ENCODE measurements at places on chromosomes 7 and 10. TPM values are rescaled to one million over a fixed set of nuclear protein-coding genes. Genes with fewer than 3 reads are reported as not detected.

DNA sequence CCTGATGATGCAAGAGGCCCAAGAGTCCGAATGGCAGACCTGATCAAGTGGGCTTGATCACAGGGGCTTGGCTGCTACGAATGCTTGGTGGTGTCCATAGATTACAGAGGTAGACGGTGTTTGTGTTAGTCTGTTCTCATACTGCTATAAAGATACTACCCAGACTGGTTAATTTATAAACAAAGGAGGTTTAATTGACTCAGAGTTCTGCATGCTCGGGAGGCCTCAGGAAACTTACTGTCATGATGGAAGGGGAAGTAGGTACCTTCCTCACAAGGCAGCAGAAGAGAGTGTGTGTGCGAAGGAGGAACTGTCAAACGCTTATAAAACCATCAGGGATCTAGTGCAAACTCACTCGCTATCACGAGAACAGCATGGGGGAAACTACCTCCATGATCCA, 268.9 kb upstream of the KLF6 start:
- no peak for DNase-seq

GRCh38 chr7:107292591-107292990, 123.8 kb downstream of the HBP1 start:
- no peak for DNase-seq

Gene HOGA1
- 0.18 TPM for total RNA-seq

GRCh38 chr10:104122225-104123107, 495 bp downstream of the SFR1 start:
- DNase-seq, result no peak

DNA sequence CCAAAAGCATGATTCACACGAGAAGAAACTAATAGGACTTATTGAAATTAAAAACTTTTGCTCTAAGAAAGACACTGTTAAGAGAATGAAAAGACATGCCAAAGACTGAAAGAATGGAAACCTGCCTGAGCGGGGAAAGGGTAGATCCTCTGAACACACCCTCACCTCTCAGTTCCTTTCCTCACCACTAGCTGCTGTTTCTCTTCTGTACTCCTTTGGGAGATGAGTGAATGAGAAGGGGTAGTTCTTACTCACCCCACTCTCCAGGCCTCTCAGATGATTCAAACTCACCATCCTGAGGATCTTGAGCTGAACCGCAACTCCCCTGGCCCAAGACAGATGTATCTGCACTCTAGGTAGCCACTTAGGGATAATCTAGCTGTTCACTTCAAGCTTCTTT, 41.9 kb downstream of the IQUB start:
- DNase-seq, result no peak

Gene FOXI2
- not detected for total RNA-seq

GRCh38 chr7:40493609-40494051, 358.8 kb downstream of the SUGCT start:
- DNase-seq, result no peak

DNA sequence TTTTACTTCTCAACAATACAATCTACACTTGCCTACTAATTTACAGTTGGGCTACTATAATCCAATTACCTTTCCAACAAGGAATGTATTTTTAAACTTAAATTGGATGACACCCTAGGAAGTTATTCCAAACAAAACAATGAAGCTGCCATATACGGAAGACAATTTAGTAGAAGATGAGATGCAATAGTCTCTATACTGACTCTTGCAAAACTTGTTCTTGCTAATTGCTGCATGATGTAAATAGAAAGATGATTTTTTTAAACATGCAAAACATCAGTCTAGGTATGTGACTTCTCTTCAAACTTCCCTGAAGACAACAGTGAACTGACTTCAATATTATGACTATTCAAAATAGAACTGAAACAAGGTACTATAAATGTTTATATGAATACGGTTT, 17.6 kb downstream of the NT5C3A start:
- DNase-seq, result no peak

DNA sequence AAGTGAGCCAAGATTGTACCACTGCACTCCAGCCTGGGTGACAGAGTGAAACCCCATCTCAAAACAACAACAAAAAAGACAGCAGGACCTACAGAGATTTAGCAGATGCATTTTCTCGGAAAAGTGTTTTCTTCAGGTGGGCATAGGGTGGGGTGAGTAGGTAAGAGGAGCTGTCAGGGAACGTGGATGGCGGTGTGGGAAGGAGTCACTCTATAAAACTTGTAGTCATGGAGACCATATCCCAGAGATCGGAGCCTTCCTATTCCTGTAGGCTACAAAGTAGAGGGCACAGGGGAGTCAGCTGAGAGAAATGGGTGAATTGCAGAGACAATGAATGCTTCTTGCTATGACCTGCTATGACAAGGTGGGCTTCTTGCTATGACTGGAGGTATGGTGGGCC, 283.0 kb upstream of the FOXK1 start:
- no peak for DNase-seq

Gene IFT22
- 24.2 TPM for total RNA-seq

DNA sequence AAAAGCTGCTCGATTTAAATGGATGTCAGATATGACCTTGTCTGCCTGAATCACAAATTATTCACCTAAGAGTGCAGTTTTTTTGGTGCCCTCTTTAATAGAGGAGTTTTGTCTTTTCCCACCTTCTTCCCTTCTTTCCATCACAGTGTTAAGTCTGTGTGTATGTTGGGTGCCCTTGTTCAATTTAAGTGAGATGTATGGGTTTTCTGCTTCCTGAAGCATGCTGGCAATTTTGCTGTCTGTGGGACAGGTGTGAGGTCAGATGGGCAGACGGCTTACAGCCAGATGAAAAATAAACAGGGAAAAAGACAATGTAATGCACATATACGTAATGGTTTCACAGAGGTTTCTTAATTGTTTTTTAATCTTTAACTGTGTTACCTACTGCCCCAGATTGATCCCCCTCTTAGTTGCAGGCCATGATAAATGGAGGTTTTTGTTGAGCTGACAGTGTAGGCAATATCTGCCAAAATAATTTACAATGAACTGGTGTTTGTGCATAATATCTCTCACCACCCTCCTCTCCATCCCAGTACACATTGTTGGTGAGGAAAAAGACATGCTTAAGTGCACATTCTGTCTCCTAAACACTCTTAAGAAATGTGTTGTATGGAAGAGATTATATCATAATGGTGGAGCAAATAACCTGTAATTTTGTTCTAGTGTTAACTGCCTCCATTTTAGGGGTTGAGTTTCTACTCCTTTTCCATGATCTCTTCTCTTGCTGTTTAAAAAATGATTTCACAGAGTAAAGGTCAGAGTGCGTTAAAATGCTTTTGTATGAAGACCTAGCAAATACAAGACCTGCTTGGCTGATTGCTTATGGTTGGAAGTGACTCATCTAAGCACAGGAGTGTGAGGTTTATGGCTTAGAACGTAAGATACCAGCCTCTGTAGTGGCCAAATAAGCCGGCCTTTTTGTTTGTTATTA, 123.9 kb downstream of the LRRC4 start:
- peak; percentile 55 for DNase-seq

GRCh38 chr7:27295236-27295635, 52.6 kb downstream of the EVX1 start:
- DNase-seq, result no peak

DNA sequence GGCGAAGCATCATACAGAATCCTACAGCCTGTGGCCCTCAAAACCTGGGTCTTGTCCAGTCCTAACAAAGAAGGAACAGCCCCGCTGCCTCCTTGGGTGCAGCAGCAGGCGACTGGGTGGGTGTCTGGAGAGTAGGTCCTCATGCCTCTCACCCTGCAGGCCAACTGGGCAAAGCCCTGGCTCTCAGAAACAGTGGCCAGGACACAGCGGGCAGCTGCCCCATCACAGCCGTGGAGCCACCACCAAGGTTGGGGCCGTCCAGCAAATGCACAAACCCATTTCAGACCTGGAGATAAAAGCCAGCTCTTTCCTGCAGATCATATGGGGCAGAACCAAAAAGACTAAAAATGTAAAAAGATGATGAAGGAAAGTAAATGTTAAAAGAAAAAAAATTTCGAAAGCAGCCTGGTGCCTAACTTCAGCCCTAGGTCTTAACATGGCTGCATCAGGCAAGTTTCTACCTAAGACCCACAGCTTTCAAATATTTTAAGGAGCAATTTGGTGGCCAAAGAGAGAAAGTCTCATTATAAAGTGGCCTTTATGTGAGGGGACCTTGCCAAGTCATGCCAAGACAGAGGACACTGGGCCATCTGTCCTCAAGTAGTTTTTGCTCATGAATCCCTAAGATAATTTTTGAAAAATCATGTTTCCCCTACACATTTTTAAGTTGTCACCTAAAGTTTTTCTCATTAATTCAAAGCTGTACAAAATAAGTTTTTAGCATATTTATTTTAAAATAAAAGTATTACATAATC, 142.1 kb downstream of the PAXIP1 start:
- DNase-seq, result no peak

DNA sequence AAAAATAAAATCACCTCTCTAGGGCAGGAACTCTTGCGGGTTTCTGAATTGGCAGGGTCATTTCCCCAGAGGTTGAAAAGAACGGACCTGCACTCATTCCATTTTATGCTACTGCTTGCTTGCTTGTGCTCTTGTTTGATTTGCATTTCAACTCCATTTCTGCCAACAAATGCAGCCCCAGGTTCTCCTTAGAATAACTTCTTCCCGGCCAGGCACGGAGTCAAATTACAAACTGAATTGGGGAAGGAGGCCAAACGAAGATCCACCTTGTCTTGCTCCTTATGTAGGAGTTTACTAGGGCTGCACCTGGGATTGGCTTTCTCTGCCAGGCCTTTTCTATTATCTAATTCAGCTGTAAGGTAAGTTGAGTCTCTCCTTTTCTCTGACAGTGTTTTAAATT, 79.6 kb downstream of the HGF start:
- no peak for DNase-seq

DNA sequence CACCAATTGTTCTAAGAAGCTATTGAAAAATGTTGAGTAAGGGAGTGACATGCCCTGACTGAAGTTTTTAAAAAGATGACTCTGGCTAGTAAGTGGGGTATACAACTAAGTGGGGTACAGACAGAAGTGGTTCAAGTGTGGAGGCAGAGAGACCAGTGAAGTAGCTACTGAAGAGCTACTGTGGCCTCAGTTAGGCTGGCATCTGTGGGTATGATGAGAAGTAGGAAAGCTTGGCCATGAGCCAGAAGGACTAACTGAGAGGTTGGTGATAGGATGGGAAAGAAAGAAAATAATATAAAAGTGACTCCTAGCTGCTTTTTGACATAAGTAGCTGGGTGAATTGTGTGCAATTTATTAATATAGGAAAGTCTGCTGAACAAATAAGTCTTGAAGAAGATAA, 176.6 kb downstream of the SEMA3D start:
- DNase-seq, result no peak

GRCh38 chr10:105413997-105414396, 772.9 kb downstream of the SORCS3 start:
- DNase-seq, result no peak

- no peak for DNase-seq
Measured at GRCh38 chr7:133115596-133115995, 33.7 kb upstream of the CHCHD3 start.

Gene MMD2
- total RNA-seq, result not detected

Gene METTL27
- 1.0 TPM for total RNA-seq

Gene HOXA9
- total RNA-seq, result 0.18 TPM

DNA sequence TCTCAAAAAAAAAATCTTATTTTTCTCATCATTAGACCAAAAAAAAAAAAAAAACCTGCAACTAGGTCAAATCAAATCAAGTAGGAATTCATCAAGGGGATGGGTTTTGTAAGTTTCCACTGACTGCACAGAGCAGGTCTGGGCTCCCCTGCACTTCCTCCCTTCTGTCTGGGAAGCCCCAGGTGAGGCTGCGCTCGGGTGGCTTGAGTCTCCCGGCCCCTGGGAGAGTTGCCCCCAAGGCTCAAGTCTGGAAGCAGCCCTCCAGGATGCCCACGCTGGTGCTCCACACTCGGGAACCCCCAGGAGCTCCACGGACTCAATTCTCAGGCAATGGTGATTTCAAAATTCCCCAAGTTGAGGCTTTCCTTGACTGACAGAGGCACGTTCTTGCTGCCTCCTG, 41.7 kb upstream of the RBM33 start:
- DNase-seq, result no peak

Gene CFAP69
- 1.8 TPM for total RNA-seq

DNA sequence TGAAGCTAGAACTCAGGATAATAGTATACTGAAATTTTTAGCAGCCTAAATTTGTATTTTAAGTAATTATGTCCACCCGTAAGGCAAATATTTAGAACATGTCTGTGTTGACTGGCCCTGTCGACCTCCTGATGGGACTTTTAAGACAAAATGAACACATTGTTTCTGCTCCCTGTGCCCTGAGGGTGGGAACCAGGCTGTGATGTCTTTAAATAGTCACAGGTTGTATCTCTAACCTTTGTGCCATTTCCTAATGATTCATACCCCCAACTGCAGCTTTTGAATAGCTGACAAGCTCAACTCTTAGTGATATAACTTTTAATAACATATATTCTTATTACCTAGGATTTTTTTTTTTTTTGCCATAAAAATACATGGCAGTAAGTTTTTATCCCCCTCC, 494.9 kb upstream of the AKR1E2 start:
- no peak for DNase-seq

Gene GPR146
- total RNA-seq, result 29.8 TPM

- peak; percentile 94 for DNase-seq
Measured at GRCh38 chr10:79084012-79084971, 15.5 kb downstream of the ZMIZ1 start.

Gene CYP26A1
- 0.07 TPM for total RNA-seq

Gene STARD3NL
- total RNA-seq, result 97.1 TPM

- no peak for DNase-seq
Measured at GRCh38 chr10:98509745-98510144, 63.0 kb upstream of the HPS1 start.

- DNase-seq, result no peak
Measured at GRCh38 chr7:54897891-54898290, 120.9 kb upstream of the EGFR start.

- DNase-seq, result no peak
Measured at GRCh38 chr10:26567351-26567721, 129.2 kb downstream of the APBB1IP start.

Gene JCAD
- 49.9 TPM for total RNA-seq

Gene FRA10AC1
- 5.7 TPM for total RNA-seq

Gene OPN1SW
- not detected for total RNA-seq

- no peak for DNase-seq
Measured at GRCh38 chr10:71309919-71310318, 9.1 kb upstream of the SLC29A3 start.

DNA sequence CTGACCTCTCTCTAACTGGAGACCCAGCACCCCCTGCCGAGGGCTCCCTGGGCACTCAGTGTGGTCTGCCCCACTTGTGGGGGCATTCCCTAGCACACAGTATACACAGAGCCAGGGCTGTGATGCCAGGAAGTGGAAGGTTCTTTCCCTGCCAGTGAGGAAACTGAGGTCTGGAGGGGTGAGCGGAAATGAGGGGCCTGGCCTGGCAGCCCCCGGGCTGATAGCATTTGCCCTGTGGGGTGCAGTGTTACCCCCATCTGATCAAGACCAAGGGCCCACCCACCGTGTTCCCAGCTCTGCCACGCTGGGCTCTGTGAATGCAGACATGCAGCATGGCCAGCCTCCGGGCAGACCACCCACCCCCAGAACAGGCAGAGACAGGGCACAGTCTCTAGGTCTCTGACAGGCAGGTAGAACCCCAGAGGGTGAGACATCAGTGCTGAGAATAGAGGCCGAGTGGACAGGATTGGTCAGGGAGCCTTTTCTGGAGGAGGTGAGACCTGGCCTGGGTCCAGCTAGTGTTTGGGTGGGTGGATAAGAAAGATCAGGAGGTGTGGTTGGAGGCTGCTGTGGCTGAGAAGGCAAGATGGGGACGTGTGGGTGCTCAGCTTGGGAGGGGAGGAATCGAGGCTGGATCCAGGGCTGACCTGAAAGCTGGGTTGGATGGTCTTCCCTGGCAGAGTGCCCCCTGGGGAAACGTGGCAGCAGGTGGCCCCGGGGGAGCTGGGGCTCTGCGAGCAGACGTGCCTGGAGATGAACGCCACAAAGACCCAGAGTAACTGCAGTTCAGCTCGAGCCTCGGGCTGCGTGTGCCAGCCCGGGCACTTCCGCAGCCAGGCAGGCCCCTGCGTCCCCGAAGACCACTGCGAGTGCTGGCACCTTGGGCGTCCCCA, 10.8 kb upstream of the ZNF862 start:
- no peak for DNase-seq

Data from pulmonary artery endothelial cell (primary cell).